ENCODE measurements at places on chromosomes 5 and 9.

- DNase-seq = no peak
Measured at GRCh38 chr9:105447386-105447813, 434 bp upstream of the FSD1L start.

- DNase-seq = no peak
Measured at GRCh38 chr5:159189310-159189709, 20.0 kb downstream of the RNF145 start.

- no peak for DNase-seq
Measured at GRCh38 chr9:3809724-3810123, 283.9 kb upstream of the RFX3 start.

DNA sequence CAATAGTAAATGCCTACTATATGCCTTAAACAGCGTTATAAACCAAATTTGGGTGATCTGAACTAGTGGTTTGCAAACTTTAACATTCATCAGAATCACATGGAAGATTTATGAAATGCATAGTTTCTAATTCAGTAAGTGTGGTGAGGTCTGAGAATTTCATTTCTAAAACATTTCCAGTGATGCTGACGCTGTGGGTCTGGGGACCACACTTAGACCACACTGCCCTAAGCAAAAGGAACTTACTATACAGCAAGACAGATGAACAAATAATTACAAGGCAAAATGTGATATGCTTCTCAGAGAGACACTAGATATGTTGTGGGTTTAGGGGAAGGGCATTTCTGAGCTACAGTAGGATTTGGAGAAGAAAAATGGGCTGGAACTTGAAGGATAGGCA, 72.6 kb downstream of the OXCT1 start:
- DNase-seq = no peak

DNA sequence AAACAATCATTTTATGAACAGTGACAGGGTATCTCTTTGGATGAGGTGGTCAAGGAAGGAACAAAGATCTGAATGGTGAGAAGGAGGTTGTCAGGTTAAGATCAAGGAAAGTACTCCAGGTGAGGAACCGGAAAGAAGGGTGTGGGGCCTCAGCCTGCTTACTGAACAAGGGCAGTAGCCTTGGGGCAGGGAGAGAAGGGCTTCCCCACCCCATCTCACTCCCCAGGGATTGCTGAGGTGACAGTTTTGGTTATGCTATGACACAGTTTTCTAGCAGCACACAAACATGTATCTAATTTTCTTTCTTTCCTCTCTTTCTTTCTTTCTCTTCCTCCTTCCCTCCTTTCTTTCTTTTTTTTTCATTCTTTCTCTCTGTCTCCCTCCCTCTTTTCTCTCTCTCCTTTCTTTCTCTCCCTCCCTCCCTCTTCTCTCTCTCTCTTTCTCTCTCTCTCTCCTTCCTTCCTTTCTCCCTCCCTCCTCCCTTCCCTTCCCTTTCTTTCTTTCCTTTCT, 4.1 kb upstream of the HDHD3 start:
- no peak for DNase-seq

DNA sequence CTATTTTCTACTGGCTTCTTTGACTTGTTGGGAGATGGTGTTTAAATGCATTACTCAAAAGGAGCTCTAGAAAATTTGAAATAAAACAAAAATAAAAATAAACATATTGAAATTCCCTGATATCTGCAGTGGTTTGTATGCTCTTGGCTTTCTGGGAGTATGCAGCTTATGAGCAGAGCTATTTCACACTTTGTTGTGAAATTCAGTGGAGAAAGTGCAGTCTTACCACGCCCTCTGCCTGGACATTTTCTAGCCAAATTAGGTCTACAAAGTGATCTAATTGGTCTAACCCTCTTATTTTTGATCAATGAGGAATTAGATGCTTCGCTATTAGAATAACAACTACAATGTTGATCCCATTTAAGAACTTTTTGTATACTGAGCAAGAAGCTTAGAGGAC, 66.8 kb downstream of the INSYN2B start:
- no peak for DNase-seq

Measured in activated naive CD8-positive, alpha-beta T cell treated with anti-CD3 and anti-CD28 coated beads, Interleukin-2, amount 50 U/mL, for 24 hours (primary cell).